Nephron progenitor cell (in vitro differentiated cells): ENCODE measurements at places on chromosomes 6 and 20.

DNA sequence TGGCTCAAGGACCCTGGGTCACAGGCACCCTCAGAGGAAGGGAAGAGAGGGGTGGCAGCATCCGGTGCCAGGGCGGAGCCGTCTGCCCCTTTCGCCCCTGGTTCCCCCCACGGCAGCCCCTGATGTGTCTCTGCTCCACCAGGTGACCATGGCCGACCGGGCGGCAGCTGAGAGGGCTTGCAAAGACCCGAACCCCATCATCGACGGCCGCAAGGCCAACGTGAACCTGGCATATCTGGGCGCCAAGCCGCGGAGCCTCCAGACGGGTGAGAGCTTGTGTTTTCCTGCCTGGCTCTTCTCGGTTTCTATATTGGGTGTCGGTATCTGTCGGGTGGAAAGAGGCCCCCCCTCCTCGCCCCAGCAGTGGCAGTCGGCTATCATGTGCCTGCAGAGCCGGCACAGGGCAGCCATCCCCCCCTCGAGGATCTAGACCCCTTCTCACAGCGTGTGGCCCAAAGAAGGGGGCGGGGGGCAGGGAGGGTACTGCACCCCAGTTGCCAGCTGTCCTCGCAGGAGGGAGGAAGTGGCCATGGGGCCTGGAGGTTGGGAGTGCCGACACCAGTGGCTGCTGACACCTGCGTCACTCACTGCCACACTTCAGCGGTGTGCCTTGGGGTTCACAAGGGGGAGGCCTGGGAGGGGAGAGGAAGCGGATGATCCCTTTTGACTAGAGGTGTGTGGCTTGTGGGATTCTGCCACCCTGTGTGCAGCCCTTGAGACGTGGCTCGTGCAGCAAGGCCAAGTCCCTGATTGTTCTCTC, 1.5 kb downstream of the RBM38 start:
- peak overlapping the region; percentile 92 for H3K4me3 ChIP-seq
- H3K4me1 ChIP-seq: peaks cover 74% of the 10 kb centered on the region
- no peak overlapping the region for H3K27ac ChIP-seq
- peaks cover 34% of the 10 kb centered on the region for H3K36me3 ChIP-seq
- no peak for DNase-seq

DNA sequence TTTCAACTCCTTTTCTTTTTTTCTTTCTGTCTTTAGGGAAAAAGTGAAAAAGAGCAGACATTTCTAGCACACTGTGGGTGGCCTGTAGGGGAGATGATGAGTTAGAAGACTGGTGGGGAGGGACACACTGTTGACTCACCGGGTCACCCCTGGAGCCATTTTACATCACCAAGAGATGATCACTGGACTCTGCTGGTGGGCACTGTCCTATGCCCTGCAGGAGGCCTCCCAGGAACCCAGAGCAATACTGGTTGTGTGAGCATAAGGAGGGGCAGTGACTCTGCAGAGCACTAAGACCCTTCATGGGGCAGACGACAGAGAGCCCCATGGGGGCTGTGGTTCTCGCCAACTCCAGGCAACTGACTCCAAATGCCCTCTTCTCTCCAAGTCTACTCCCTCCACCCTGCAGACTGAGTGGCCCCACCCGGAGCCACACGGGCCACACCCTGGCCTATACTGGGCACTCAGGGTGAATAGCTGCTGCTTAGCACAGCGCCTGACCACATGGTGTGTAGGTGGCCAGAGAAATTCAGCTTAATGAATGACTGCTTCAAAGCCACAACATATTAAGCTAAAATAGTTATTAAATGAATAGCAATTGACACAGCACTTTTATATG, 177.5 kb downstream of the CDC5L start:
- H3K27ac ChIP-seq: no peak overlapping the region
- peaks cover 60% of the 10 kb centered on the region for H3K4me1 ChIP-seq
- no peak for DNase-seq

DNA sequence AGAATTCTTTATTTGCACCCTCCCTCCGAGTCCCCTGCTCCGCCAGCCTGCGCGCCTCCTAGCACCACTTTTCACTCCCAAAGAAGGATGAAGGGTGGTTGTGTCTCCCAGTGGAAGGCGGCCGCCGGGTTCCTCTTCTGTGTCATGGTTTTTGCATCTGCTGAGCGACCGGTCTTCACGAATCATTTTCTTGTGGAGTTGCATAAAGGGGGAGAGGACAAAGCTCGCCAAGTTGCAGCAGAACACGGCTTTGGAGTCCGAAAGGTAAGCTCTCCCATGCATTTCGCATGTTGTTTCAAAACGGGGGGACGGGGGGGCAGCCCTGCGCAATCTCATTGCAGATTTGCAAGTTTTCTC, 357 bp downstream of the PCSK2 start:
- H3K27me3 ChIP-seq: peaks cover 82% of the 10 kb centered on the region
- no peak overlapping the region for H3K27ac ChIP-seq
- no peak for DNase-seq
- peaks cover 40% of the 10 kb centered on the region for H3K4me1 ChIP-seq
- H3K36me3 ChIP-seq: no peaks in the 10 kb centered on the region

DNA sequence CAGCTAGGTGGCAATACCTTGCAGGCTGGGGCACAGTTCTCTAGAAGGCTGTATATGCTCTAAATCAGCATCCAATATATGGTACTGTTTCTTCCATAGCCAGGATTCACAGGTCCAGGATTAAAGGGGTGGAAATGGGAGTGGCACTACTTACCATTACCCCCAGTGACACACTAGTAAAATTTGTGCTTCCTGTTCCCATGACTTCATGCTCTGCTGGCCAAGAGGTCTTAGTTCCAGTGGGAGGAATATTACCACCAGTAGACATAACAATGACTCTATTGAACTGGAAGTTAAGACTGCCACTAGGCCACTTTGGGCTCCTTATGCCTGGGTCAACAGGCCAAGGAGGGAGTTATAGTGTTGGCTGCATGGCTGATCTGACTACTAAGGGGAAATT, 174.3 kb upstream of the TNFAIP3 start:
- no peak overlapping the region for H3K27ac ChIP-seq
- peaks cover 45% of the 10 kb centered on the region for H3K4me1 ChIP-seq
- no peak overlapping the region for H3K4me3 ChIP-seq
- no peaks in the 10 kb centered on the region for H3K27me3 ChIP-seq

GRCh38 chr20:43514648-43514999, 7.1 kb downstream of the L3MBTL1 start:
- peaks cover under 1% of the 10 kb centered on the region for H3K27me3 ChIP-seq
- no peak overlapping the region for H3K27ac ChIP-seq
- DNase-seq: no peak
- H3K4me3 ChIP-seq: peak overlapping the region; percentile 96

DNA sequence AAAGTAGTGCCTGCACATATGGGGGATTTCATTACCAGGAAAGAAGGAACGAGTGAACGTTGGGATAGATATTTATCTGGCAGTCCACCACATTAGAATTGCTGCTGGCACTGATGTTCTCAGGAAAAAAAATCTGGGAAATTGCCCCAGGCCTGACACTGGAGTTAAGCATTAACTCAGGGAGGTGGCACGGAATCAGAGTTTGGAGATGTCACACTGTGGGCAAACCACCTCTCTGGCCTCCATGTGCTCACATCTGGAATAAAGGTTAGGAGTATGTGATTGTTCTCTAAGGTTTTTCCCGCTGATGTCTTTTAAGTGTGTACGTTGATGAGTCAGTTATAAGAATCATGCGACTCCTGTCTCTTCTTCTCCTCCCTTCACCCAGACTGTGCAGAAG, 7.9 kb downstream of the TGM3 start:
- peaks cover 19% of the 10 kb centered on the region for H3K27me3 ChIP-seq
- H3K36me3 ChIP-seq: no peaks in the 10 kb centered on the region
- H3K4me3 ChIP-seq: no peak overlapping the region
- H3K4me1 ChIP-seq: peaks cover 36% of the 10 kb centered on the region
- DNase-seq: no peak

DNA sequence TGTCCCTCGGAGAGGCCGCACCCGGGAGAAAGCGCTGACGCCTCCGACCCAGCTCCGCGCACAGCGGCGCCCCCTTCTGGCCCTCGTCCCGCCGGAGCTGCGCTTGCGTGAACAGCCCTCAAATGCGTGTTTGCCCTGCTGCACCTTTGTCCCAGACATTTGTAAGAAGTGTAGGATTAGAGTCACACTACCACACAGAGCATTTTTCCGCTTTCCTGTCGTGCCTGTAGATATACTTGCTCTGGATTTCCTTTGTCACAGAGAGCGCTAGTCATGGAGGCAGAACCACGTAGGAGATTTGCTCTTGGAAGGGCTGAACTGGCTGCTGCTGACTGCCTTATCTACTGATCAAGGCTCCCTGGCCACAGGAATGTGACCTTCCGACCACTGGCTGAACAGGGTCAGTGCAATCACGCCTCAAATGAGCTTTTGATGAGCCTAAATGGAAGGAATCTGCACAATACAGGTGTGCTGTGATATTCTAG, 62.3 kb downstream of the PAX1 start:
- H3K36me3 ChIP-seq: no peaks in the 10 kb centered on the region
- peak overlapping the region; percentile 80 for H3K4me3 ChIP-seq
- DNase-seq: peak; percentile 76

DNA sequence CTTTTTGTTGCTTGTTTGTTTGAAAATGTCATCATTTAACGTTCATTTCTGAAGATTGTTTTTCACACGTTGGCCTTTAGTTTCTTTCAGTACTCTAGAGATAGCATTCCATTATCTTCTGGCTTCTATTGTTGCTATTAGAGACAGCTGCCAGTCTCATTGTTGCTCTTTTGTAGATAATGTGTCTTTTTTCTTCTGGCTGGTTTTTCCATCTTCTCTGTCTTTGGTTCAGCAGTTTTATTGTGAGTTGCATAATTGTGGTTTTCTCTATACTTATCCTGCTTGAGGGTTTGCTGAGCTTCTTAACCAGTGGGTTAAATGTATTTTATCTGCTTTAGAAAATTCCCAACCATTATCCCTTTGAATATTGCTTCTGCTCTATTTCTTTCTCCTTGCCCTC, 23.2 kb upstream of the AIG1 start:
- no peak overlapping the region for H3K4me3 ChIP-seq
- H3K27me3 ChIP-seq: no peaks in the 10 kb centered on the region
- H3K27ac ChIP-seq: no peak overlapping the region
- H3K36me3 ChIP-seq: no peaks in the 10 kb centered on the region

DNA sequence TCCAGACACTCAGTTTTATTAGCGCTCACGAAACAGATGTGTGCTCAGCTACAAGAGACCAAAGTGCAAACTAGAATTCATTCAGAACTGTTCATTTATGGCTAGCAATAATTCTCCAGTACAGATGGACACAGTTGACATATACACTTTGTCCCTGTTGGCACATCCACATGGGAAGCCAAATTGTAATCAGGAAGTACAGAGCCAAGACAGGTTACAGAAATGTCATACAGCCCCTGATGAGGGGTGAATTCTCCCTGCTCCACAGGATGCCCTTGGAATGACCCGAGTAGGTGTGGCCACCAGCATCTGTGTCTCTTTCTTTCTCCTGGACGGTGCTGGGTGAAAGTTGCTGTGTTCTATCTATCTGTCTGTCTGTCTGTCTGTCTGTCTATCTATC, 7.6 kb downstream of the DHX35 start:
- H3K36me3 ChIP-seq: peaks cover 31% of the 10 kb centered on the region
- no peak overlapping the region for H3K4me3 ChIP-seq
- no peak overlapping the region for H3K27ac ChIP-seq

GRCh38 chr20:24587384-24588046, 118.1 kb downstream of the SYNDIG1 start:
- DNase-seq: no peak
- H3K4me3 ChIP-seq: no peak overlapping the region
- H3K36me3 ChIP-seq: no peaks in the 10 kb centered on the region
- no peak overlapping the region for H3K27ac ChIP-seq
- peaks cover 24% of the 10 kb centered on the region for H3K4me1 ChIP-seq

DNA sequence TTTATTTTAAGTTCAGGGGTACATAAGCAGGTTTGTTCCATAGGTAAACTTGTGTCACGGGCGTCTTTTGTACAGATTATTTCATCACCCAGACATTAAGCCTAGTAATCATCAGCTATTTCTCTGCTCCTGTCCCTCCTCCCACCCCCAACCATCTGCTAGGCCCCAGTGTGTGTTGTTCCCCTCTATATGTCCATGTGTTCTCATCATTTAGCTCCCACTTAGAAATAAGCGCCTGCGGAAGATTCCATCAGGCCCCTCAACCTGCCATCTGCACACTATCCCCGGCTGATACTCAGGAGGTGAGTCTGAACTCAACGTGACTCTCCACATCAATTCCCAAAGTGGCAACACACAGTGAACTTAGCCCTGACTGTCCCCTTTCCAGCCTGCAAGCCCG, 228.0 kb upstream of the SYNDIG1 start:
- DNase-seq: no peak
- H3K36me3 ChIP-seq: no peaks in the 10 kb centered on the region
- peaks cover 5% of the 10 kb centered on the region for H3K27me3 ChIP-seq
- H3K4me1 ChIP-seq: peaks cover 2% of the 10 kb centered on the region

DNA sequence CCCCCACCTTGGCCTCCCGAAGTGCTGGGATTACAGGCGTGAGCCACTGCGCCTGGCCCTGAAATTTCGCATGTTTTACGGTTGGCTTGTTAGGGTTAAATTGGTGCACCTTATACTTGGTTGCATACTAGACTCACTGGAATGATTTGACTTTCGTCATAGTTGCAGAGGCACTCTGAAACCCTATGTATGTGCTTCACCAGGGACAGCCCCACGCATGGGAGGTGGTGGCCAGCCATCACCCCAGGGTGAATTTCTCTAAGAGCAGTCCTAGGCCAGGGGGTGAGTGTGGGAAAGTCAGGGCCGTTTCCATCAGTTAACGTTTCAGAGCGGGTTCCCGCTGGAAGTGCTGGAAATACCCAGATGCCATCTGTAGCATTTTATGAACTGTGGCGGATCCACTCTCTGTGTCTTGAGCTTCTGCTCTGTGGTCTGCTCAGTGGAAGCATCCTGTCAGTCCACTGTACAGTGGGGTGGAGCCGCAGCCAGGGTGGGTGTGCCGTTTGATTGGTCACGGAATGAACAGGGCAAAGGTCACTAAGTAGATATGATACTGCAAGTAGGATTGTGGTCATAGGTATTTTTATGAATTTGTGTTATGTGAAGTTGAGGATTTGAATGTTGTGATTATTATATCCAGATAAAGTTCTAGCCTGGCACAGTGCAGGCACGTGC, 13.2 kb downstream of the DNAJC5 start:
- no peak overlapping the region for H3K27ac ChIP-seq
- no peak overlapping the region for H3K4me3 ChIP-seq
- H3K27me3 ChIP-seq: no peaks in the 10 kb centered on the region
- peaks cover 13% of the 10 kb centered on the region for H3K36me3 ChIP-seq
- DNase-seq: no peak

GRCh38 chr20:48841875-48842529, 14.2 kb upstream of the PREX1 start:
- no peak overlapping the region for H3K27ac ChIP-seq
- H3K4me1 ChIP-seq: peaks cover 15% of the 10 kb centered on the region
- no peak for DNase-seq

DNA sequence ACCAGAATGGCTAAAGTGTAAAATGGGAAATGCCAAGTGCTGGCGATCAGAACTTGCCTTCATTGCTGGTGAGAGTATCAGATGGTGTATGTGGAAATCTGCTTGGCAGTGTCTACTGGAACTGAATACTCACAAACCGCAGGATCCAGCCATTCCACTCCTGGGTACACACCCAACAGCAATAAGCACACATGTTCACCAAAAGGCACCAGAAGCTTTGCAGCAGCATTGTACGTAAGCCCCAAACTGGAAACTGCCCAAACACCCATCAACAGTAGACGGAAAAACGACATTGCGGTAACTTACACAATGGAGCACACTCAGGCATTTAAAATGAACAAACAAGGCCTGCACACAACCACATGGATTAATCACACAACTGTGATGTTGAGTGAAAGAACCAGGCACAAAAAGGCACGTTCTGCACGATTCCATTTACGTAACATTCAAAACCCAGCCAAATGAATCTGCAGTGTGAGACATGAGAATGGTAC, 37.3 kb upstream of the BPIFA2 start:
- no peaks in the 10 kb centered on the region for H3K36me3 ChIP-seq
- H3K27me3 ChIP-seq: peaks cover 18% of the 10 kb centered on the region
- H3K4me3 ChIP-seq: no peak overlapping the region
- DNase-seq: no peak
- peaks cover 6% of the 10 kb centered on the region for H3K4me1 ChIP-seq
- H3K27ac ChIP-seq: no peak overlapping the region
